ENCODE measurements at places on chromosomes 3 and 15. TPM values are rescaled to one million over a fixed set of nuclear protein-coding genes. Genes with fewer than 3 reads are reported as not detected.

Gene ADGRG7
- not detected for total RNA-seq

GRCh38 chr15:26261413-26261812, 398.3 kb upstream of the ATP10A start:
- H3K36me3 ChIP-seq: no peaks in the 10 kb centered on the region
- no peaks in the 10 kb centered on the region for H3K4me1 ChIP-seq
- no peaks in the 10 kb centered on the region for H3K27me3 ChIP-seq

DNA sequence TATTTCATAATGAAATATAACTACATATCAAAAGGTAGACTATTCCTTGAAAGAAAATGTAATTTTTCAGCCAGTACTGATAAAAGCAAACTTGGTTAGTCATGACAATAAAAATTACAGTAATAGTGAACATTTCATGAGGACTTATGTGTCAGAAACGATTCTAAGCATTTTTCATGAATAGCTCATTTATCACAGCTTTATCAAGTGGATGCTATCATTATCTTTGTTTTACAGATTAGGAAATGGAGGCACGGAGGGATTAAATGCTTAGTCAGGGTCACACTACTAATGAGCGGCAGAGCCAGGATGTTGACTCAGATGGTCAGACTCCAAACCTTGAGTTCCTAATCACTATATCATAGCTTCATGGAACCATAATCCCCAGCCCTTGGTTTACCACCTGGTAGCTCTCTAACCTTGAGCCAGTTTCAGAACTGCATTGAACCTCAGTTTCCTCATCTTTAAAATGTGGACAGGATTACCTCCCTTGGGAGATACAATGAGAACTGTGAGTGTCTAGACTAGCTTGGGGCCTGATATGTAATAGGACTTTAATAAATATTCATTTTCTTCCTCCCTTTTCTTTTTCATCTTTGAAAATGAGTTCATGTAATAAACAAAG, 85.4 kb downstream of the TNIK start:
- peaks cover under 1% of the 10 kb centered on the region for H3K27me3 ChIP-seq
- H3K27ac ChIP-seq: no peak overlapping the region
- no peaks in the 10 kb centered on the region for H3K36me3 ChIP-seq
- DNase-seq: no peak

GRCh38 chr15:85171736-85172135, 190.1 kb downstream of the PDE8A start:
- peaks cover 20% of the 10 kb centered on the region for H3K36me3 ChIP-seq
- H3K27ac ChIP-seq: no peak overlapping the region
- H3K4me1 ChIP-seq: no peaks in the 10 kb centered on the region
- no peak for DNase-seq

Measured in endothelial cell (in vitro differentiated cells).